ENCODE measurements at places on chromosomes 6 and 20.

GRCh38 chr6:128302942-128303341 lies 217.5 kb downstream of the PTPRK start:
- no peak for DNase-seq

DNA sequence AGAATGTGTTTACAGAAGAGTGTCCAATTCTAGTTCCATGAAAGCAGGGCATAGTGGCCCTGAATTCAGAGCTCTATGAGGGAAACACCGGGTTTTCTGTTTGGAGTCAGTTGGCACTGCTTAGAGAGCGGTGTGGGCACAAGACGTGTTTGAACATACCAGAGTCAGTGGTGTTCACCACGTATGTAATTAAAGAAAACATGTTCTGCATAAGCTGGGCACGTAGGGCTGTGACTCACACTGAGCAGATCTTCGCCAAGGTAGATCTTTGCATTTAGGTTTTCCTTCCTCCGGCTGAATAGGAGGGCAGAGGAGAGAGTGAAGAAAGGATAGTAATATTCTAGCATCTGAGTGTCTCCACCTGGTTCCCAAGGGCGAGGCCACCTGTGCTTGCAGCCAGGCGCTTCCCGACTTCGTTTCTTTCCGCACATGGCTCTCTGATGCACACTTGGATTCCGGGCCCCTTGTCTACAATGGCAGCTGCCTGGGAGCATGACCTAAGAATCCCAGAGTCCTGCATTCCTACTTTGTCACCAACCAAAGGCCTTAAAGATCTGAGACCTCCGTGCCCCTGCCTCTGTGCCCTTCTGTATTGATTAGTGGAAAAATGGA lies 136.2 kb downstream of the ERMARD start:
- no peak for DNase-seq

GRCh38 chr6:10555625-10556309 lies 34.6 kb downstream of the GCNT2 start:
- DNase-seq = no peak

GRCh38 chr6:147029923-147030322 lies 174.3 kb upstream of the STXBP5 start:
- no peak for DNase-seq

GRCh38 chr6:28901831-28902230 lies 22.0 kb downstream of the TRIM27 start:
- no peak for DNase-seq

DNA sequence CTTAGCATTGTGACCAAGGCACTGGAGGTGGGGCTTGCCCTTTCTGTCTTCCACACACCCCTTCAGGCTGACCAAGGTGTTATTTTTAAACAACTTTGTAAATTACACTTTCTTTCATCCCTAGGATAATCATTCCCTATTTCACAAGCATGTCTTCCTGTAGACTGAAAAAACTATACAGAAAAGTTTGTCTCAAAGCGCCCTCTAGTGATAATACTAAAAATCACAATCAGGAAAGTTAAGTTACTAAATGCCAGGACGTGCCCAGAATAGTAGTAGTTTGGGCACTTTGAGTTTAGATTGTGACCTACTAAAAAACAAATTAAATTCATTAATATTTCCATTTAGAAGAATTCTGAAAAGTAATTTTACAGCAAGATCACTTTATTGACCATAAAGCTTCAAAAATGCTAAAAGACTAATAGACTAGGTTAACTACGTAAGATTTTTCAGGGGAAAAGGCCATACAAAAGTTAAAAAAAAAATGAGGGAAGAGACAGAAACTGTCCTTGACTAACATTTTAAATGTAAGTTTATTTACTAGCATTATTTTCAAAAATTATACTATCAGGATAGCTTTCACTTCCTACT lies 123.3 kb upstream of the DUSP22 start:
- peak; percentile 46 for DNase-seq

GRCh38 chr6:157951828-157952227 lies 29.8 kb upstream of the SYNJ2 start:
- no peak for DNase-seq

DNA sequence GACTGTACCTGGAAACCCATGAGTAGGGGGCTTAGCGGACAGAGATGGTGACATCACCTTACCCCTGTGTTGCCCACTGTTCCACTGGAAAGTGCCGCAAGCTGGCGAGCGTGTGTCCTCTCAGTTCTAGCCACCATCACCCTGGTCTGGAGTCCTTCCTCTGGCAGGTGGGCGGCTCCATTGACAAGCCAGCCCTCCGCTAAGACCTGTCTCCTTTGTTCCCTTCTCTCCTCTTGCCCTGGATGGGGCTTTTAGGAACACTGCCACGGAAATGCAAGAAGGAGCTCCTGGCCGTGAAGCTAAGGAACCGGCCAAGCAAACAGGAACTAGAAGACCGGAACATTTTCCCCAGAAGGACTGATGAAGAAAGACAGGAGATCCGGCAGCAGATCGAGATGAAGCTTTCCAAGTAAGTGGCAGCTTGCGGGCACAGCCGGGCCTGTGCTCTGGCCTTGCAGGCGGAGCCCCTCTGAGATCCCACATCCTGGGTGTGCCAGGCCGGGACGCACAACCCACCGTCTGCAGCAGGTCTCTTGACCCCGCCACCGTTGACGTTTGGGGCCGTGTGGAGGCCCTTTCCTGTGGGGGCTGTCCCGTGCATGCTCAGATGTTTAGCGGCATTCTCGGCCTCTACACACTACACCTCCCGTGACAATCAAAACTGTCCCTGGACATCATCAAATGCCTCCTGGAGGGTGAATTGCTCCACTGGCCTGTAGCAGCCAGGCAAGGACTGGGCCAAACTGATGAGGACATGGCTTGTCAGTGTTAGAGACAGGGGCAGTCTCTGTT lies 127.5 kb downstream of the SYCP2 start:
- DNase-seq = no peak

- DNase-seq = peak; percentile 65
Observed at GRCh38 chr6:12608016-12608860, 108.3 kb upstream of the PHACTR1 start.

GRCh38 chr6:37860226-37860839 lies 40.8 kb downstream of the ZFAND3 start:
- no peak for DNase-seq

- no peak for DNase-seq
Observed at GRCh38 chr6:83594941-83595340, 82.6 kb downstream of the PRSS35 start.

DNA sequence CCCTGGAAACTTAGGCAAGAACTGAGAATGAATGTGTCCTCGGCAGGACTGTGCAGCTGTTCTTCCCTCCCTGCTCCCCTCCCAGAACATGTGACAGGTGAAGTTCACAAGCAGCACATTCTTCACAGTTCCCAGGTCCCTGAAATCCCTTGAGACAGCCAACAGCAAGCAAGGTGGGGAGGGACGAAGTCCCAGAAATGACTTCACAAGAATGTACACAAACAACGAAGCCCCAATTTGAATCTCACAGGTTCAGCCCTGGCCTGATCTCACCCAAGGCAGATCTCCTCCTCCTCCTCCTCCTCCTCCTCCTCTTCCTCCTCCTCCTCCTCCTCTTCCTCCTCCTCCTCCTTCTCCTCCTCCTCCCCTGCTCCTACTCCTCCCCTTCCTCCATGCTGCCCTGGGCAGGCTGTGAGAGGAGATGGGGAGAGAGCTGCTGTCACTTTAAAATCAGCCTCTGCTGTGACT lies 32.4 kb downstream of the WRNIP1 start:
- no peak for DNase-seq

- DNase-seq = no peak
Observed at GRCh38 chr20:33399924-33400323, 1.4 kb downstream of the CDK5RAP1 start.

- DNase-seq = peak; percentile 63
Observed at GRCh38 chr20:17969884-17970409, 1.1 kb downstream of the MGME1 start.

DNA sequence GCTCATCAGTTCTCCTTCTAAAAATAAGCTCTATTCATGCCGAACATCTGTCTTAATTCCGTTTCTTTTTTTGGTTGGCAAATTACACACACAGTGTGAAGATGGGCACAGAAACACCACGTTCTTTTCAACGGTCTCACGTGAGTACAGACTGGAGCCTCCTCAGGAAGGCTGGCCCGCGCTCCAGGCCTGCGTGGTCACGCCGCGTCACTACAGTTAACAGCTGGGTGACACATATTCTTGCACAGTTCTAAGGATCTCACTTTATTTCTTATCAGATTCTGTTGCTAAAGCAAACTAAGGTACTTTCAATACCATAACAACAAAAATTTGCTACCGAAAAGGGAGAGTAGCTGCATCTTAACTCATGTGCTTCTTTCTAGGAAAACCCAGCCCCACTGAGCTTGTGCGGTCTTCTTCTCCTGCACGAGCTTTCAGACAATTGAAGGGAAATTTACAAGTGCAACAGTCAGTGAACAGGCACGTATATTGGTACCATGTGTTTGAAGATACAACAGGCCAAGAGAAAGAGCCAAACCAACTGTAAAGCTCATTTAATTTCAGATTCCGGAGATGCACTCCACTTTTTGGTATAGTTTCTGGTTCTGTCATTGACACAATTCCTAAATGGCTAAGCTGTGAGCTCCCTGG lies 55.6 kb upstream of the MPC1 start:
- DNase-seq = no peak

DNA sequence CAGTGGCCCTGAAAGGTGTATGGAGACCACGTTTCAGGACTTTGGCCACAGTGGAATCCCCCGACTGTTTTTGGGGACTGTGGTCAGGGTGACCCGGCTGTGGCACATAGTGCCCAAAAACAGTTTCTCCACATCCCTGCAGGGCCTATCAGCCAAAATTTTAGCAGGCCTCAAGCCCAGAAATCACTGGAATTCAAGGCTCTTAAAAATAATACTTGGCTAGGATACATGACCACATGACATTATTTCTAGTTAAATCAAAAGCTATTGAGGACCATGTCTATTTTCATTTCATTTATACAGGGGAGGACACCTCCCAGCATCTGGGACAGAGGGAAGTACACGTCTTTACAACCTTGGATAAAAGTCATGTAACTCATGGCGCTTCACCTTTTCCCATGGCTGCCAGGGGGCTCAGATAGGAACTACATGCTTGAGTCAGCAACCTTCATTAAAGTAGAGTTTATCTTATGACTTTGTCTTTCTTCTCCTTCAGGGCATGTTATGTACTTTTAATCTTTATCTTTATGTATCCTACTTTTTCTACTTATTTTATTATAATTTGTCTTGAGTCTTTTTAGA lies 70.8 kb upstream of the CD93 start:
- no peak for DNase-seq

- no peak for DNase-seq
Observed at GRCh38 chr6:85406641-85407075, 43.2 kb upstream of the NT5E start.

- no peak for DNase-seq
Observed at GRCh38 chr20:35702051-35702823, 3.0 kb downstream of the ROMO1 start.

DNA sequence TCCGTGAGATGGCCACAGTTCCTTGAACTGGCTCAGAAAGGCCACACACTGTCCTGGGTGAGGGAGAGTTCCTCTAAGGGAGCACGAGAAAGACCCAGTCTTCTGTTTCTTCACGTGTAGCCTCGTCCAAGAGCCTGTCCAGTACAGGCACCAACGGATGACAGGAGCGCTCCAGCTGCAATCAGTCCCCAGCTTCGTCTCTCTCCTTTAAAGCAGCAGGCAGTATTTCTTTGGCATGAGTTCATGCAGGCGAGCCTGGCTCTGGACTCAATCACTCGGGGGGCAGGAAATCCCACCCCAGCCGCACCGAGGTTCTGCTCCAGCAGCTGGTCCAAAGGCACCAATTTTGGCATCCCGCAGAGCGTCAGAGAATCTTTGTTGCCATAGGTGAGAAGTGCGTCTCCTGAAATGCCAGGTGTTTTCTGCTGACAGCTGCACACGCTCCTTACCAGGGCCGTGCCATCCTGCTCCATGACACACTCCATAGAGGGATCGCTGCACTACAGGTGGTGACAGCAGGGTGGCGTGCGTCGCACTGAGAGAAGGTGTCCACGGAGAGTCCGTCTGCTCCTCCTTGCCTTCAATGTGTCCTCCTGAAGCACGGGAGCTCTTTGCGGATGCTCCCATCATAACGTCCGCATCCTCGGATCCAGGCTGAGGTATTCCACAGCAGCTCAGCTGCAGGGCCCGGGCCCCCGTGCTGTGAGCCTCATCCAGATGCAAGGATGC lies 59.6 kb upstream of the AFDN start:
- no peak for DNase-seq

GRCh38 chr6:137900815-137901214 lies 33.8 kb downstream of the TNFAIP3 start:
- no peak for DNase-seq

DNA sequence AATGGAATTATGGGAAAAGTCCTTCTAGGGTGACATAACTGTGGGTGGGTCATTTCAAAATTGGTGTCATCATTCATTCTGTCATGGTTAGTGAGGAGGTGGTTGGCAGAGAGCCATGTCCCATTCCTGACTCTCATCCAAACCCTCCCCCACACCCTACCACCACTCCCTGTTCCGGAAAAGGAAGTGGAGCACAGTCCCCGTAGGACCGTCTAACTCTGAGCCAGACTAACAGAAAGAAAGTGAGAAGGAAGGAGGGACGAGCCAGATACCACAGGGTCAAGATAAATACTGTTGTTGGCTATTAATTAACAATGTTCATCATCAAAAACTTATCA lies 4.8 kb downstream of the TRIM10 start:
- DNase-seq = no peak

DNA sequence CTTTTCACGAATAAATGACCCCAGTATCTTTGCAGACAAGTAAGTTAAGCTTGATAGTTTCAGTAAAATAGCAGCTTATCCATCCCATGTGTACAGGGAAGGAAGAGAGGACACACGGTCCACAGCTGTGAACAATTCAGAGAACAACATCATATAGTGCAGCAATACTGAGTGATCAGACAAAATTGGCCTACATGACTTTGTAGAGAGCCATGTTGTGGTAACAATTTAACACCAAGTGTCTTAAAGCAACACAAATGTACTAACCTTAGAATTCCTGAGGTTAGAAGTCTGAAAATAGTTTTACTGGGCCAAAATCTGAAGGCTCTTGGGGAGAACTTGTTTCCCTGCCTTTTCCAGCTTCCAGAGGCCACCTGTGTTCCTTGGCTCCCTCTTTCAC lies 12.5 kb downstream of the FAM184A start:
- DNase-seq = no peak

- DNase-seq = no peak
Observed at GRCh38 chr6:167450626-167451025, 125.7 kb downstream of the TTLL2 start.

- peak; percentile 38 for DNase-seq
Observed at GRCh38 chr6:156925718-156926607, 148.8 kb downstream of the ARID1B start.

DNA sequence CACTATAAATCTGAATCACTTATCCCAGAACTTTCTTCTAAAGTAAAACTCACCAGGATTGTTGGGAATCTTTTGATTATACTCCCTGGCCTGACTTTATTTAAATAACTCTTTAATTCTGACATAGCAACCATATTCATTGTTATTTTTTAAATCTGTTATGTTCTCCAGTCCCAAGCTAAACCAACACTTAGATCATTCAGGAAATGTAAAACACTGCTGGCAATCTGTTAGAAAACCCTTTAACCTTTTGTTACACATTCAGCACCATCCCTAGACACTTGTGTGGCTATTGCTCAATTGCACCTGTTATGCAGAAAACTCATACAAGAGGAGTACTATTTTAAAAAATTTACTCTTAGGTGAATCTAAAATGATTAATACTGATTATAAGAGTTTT lies 101.8 kb upstream of the NHSL1 start:
- no peak for DNase-seq

Data from GM20000 (cell line).